ENCODE measurements at places on chromosomes 1 and 21.
A peak's percentile ranks its signal among the peaks of the same experiment; 100 is the strongest.

DNA sequence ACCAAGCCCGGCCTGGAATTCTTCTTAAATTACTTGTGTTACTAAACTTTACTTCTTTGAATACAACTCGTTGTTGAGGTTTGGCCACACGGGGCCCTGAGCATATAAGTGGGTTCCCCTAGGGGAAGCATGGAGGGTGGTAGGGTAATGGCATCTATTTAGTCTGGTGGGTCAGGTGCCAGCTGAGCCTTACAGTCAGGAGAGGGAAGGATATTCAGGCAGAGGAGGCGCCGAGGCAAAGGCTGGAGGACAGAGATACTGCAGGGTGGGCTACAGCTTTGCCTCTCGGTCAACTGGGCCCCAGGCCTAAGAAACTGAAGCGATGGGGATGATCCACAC is 424 bp upstream of the NECAP2 start:
- DNase-seq: no peak

GRCh38 chr21:33964706-33965325 is 49.2 kb upstream of the ATP5PO start:
- no peak for DNase-seq

DNA sequence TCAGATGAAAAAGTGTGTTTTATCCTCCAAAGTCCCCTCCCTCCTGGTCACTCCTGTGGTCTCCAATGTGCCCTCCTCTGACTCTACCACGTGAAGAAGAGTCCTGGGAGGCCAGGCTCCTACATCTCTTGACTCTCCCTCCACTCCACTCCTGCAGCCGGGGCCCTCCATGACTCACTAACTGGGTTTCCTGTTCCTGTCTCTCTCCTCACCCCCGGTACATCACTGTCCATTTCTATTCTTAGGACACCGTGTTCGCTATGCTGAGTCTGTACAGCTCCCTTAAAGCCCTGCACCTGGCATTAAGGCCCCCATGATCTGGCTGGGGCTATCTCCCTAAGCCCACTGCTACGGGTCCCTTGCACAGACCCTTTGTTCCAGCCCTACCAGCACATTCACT is 93.4 kb downstream of the BCAR3 start:
- no peak for DNase-seq

- DNase-seq: no peak
Measured at GRCh38 chr1:174165471-174166137, 6.3 kb downstream of the RABGAP1L start.

GRCh38 chr1:220572416-220572815 is 44.5 kb downstream of the MARK1 start:
- no peak for DNase-seq

- peak; percentile 19 for DNase-seq
Measured at GRCh38 chr1:42319128-42319851, 15.7 kb downstream of the FOXJ3 start.

- no peak for DNase-seq
Measured at GRCh38 chr1:51203121-51203873, 32.8 kb upstream of the RNF11 start.

- peak; percentile 53 for DNase-seq
Measured at GRCh38 chr1:31739346-31739745, 24.8 kb downstream of the ADGRB2 start.

GRCh38 chr1:69613414-69613813 is 45.7 kb downstream of the LRRC7 start:
- DNase-seq: no peak

- no peak for DNase-seq
Measured at GRCh38 chr1:216448011-216448510, 24.8 kb upstream of the USH2A start.

DNA sequence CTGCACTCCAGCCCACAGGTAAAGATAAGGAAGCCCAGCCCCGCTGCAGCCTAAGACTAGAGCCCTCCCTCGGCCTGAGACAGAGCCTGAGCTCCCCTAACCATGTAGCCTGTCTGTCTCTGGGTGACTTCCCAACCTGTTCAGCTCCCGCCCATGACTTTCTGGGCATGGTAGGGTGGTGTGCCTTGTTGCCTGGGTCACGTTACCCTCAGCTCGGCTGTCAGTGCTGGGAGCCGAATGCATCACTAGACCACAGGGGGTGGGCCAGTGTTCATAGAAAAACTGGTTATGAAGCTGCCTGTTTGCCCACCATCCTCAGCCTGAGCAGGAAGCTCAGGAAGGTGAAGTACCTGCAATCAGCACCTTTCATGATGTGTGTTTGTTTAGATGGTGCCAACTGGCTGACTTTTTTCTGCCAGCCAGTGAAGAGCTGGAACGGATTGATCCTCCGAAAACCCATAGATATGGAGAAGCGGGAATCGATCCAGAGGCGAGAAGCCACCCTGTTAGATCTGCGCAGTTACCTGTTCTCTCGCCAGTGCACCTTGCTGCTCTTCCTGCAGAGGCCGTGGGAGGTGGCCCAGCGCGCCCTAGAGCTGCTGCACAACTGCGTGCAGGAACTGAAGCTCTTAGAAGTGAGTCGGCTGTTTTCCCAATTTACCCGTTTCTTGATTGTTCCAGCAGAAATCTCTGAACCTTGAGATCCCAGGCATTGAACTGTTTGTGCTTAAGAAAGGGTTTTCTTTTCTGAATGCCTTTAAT is 43.9 kb upstream of the PWP2 start:
- no peak for DNase-seq

- DNase-seq: no peak
Measured at GRCh38 chr1:154253671-154254070, 18.8 kb upstream of the HAX1 start.
